Anterior cingulate cortex (tissue), 58 donors: ENCODE measurements at places on chromosomes 11 and 22.

DNA sequence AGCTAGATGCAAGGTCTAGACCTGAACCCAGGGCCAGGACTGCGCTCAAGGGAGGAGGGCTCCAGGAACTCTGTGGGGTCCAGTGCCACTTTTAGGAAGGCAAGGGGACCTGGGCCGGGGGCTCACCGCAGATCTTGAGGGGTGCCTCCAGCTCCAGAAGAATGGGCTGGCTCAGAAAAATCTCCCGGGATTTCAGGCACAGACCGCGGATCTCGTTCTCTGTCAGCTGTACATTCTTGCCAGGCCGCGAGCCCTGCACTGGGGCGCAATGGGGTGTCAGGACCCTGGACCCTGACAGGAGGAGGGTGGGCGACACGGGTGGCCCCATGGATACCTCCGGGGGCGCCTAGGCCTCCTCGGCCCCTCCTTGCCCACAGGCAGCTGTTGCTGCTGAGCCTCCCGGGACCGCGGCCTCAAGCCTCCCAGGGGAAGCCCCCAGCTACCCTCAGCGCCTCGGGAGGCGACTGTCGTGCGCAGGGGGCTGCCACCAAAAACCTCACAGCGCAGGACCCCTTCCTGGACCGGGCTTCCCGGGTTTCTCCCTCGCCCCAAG is 640 bp downstream of the PPP1CA start:
- DNase-seq, result no peak

GRCh38 chr11:68399916-68400315 is 60.6 kb upstream of the PPP6R3 start:
- no peak for DNase-seq

- DNase-seq, result no peak
Observed at GRCh38 chr22:50438305-50439275, 36.2 kb downstream of the SBF1 start.

- DNase-seq, result no peak
Observed at GRCh38 chr11:8331767-8332166, 68.1 kb upstream of the LMO1 start.

GRCh38 chr11:12017243-12017678 is 8.8 kb upstream of the DKK3 start:
- no peak for DNase-seq

DNA sequence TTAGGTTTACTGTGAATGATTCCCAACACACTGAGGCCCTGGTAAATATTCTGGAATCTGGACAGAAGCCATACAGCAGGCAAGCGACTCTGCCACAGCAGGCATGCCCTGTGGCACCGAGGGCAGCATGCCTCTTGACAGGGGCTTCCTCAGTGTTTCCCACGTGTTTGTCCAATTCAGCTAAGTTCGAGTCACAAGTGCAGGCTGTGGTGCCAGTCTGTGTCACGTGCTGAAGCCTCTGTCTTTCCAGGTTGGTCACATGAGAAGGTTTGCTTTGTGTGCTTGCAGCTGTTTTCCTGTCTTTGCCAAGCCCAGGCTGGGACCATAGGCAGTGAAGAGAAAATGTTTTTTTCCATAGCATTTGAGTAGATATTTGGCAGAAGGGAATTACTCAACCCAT is 2.4 kb upstream of the PPFIBP2 start:
- DNase-seq, result peak; percentile 19

DNA sequence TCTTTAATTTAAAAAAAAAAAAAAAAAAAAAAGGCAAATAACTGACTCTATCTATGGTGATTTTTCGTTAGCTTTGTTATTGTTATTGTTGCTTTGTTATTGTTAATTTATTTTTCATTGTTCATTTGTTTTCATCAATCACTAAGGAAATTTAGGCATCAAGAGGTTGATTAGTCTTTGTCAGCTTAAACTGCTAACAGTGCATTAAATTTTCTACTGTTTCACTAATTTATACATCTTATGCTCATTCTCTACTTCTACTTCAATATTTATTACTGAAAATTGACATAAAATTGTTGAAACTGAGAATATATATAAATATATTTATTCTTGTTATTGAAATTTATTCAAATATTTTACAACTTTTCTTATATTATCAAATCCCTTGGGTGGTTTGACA is 24.0 kb downstream of the TBCEL start:
- DNase-seq, result no peak

DNA sequence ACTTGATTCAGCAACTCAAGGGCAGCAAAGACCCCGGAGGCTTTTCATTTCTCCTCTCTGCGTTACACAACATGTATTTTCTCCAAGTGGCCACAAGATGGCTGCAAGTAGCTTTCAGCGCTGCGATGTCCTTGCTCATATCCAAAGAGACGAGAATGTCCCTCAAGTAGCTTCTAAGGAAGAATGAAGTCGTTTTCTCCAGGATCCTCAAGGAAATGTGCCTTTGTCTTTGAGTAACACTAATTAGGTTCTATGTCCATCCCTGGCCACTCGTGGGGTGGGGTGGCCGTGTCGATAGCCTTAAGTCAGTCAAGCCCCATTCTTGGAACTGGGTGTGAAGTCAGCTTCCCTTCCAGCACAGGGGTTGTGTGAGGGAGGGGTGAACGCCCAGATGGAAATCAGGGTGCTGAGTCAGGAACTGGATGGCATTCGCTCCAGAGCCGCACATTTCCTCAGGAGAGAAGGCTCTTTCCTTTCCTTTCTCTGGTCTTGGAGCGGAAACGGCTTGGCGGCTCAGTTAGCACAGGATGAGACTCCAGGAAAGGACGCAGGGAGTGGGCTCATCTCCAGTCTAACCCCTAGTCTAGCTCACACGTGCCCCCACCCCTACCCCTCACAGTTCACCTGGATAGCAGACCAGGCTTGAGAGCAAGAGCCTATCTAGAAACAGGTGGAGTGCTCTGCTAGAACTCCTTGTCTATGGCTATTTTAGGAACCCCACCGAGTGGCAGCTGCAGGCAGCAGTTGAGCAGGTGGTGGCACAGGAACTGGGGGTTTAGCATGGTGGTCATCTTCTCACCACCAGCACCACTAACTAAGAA is 44.3 kb downstream of the NNMT start:
- DNase-seq, result peak; percentile 7

DNA sequence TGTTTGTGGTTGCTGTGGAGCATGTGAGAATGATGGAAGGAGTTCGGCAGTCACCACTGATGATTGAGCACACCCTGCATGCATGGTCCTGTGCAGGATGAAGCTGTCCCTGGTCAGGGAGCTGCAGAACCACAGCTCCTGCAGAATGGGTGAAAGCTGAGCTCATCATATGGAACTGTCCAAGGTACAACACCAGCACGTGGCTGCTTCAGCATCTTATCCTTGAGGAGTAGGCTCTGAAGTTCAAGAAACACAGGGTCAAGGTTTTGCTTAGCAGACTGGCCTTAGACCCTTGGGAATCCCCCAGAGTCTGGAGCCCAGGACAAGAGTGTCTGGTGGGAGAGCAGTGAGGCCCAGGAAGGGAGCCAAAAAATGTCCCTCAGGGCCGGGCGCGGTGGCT is 182.4 kb upstream of the LARGE1 start:
- no peak for DNase-seq
